ENCODE measurements at places on chromosomes 3 and 15. TPM values are rescaled to one million over a fixed set of nuclear protein-coding genes. Genes with fewer than 3 reads are reported as not detected.

LTF gene
- total RNA-seq: not detected

LHFPL4 gene
- total RNA-seq: 0.78 TPM

KLHL40 gene
- total RNA-seq: not detected

AP3B2 gene
- 0.40 TPM for total RNA-seq

CFAP100 gene
- total RNA-seq: not detected

SERPINI2 gene
- total RNA-seq: not detected

PRKCI gene
- total RNA-seq: 20.2 TPM

SUMF1 gene
- total RNA-seq: 21.7 TPM

SERINC4 gene
- 0.05 TPM for total RNA-seq

GABRB3 gene
- 86.1 TPM for total RNA-seq

SLC12A1 gene
- total RNA-seq: not detected

WDR93 gene
- 0.28 TPM for total RNA-seq

SCG5 gene
- total RNA-seq: 2.1 TPM

ANXA2 gene
- total RNA-seq: 4,670 TPM

GABRR3 gene
- not detected for total RNA-seq

GOLGA8S gene
- 0.15 TPM for total RNA-seq

AADACL2 gene
- not detected for total RNA-seq

PRR20G gene
- total RNA-seq: 0.14 TPM

GPR171 gene
- total RNA-seq: not detected

STARD9 gene
- total RNA-seq: 1.4 TPM

MLF1 gene
- 24.0 TPM for total RNA-seq

GOLGA6B gene
- not detected for total RNA-seq

BRK1 gene
- total RNA-seq: 179 TPM

KY gene
- total RNA-seq: 0.08 TPM

CTDSPL gene
- total RNA-seq: 11.2 TPM

UROC1 gene
- not detected for total RNA-seq

POPDC2 gene
- 0.18 TPM for total RNA-seq

IGSF10 gene
- 0.78 TPM for total RNA-seq

MAP2K5 gene
- 10.7 TPM for total RNA-seq

CIB2 gene
- 23.0 TPM for total RNA-seq

CHRFAM7A gene
- 3.8 TPM for total RNA-seq

IL20RB gene
- total RNA-seq: 1.0 TPM

ZKSCAN7 gene
- not detected for total RNA-seq

SLC15A2 gene
- 0.35 TPM for total RNA-seq

SENP2 gene
- total RNA-seq: 16.5 TPM

PIF1 gene
- total RNA-seq: 16.2 TPM
